ENCODE measurements at places on chromosomes 4 and X.

GRCh38 chr4:152148057-152148456, 387.2 kb upstream of the GATB start:
- DNase-seq, result no peak

DNA sequence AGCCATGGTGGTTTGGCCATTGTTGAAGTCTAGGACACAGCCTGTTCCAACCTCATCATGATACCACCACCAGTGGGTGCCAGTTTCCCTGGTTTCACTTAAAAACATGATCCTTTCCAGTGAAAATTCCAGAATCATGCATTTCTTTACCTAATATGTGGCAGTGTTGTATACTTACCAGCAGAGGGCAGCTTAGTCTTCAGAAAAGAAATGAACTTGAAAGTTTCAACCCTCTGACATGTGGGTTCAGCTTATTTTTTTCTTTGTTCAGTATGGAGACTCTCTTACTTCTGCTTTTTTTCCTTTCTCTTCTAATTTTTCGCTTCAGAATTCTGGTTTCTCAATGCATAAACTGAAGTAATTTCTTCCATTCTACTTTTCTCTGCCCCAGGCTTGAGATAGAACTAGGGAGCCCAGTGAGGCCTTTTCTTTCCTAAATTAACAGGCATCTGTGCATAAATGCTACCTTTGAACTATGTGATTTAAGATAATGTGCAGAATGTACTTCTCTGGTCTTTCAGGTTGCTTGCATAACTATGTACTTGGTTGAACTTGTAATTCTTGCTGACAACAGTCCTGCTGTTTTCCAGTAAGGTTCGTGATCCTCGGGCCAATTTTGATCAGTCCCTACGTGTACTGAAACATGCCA, 10.7 kb downstream of the LIAS start:
- DNase-seq, result peak; percentile 41

DNA sequence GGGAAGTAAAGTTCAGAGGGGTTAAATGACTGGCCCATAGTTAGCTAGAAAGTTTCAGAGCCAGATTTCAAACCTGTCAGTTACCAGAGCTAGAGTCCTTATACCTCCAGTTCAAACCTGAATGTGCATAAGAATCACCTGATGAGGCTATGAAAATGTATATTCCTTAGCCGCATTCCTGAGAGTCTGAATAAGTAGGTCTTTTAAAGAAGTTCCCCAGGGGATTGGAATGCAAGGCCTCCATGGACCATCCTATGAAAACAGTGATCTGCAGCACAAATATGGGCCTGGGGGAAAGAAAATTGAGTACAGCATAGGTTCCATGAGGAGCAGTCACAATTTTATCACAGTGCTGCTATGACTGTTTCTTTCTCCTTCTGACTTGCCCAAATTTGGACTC, 263.9 kb upstream of the CXorf66 start:
- DNase-seq, result no peak

DNA sequence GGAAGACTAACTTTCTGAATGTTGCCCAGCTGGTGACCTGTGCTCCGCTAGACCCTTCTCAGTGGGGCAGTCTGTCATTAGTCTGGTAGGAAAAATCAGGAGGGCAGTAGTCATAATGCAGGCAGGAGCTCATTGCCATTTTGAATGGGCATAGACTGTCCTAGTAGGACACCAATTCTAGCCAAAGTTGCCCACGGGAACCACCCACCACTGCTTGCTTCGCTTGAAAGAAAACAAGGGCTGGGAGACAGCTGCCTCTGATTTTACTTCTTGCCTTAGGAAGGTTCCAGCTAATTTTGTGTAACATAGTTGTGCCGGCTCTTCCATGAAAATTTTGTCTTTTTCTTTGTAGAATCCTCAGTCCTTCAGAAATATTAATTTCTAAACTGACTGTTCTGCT, 23.3 kb downstream of the HOPX start:
- DNase-seq, result no peak

DNA sequence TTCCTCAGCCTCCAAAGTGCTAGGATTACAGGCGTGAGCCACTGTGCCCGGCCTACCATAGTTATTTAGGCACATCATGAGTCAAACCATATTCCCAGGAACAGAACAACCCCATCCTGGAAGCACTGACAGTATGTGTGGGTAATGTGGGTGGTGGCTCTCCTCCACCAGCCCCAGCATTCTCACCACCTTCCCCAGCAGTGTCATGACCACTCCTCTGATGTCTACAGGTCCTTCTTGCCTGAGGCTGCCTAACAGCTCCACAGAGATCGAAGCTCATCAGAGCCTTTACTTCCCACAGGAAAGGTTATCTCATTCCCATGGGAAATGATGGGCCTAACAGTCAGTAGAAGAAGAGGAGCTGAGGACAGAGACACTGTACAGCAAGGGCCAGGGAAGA, 129.5 kb upstream of the GPC4 start:
- no peak for DNase-seq

DNA sequence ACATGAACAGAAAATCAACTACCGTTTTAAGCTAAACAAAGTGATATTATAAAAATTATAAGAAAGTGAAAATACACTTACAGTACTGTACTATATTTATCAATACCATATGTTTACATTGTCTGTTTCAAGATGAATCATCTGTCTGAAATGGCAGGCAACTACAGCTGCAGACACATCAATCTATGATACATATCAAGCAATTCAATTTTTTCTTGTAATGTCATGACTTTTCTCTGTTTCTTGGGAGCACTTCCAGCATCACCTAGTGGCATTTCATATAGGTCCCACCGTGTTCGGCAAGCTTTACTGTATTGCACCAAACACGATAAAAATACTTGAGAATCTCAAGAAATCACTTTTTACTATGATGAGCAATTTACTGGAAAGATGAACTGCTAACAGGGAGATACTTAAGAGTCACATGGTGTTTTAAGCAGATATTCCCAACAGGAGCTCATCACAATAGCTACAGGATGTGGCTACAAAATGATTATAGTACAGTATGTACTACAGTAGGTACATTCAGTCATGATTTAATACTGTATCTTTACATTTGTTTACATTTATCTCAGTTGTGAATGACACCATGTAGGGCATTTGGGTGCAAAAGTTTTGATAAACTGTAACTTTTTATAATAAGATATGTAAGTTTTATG, 207.4 kb downstream of the ADAM29 start:
- DNase-seq, result no peak

- DNase-seq, result no peak
Measured at GRCh38 chr4:147971116-147971515, 239.2 kb downstream of the ARHGAP10 start.

DNA sequence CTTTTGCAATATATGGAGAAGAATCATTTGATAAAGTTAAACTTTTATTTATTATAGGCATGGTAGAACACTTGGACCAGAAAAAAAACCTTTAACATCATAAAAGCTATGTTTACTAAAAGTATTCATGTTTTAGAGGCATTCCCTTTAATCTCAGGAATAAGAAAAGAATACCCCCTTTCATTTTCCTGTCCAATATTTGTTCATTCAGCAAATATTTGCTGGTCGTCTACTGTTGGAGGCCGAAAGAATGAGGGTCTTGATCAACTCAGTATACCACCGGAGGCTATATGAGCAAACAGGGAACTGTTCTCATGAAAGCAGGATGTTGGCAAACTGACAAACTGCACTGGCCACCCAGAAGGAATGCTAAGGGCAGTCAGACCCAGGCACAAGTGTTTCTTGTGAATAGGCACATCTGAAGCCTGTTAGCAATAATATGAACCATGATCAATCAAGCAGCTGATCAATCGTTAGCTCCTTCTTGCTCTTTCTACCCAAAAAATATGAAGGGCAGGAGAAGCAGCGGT, 480.8 kb upstream of the FAT1 start:
- no peak for DNase-seq

GRCh38 chr4:153546280-153546679, 80.1 kb downstream of the TMEM131L start:
- DNase-seq, result no peak

DNA sequence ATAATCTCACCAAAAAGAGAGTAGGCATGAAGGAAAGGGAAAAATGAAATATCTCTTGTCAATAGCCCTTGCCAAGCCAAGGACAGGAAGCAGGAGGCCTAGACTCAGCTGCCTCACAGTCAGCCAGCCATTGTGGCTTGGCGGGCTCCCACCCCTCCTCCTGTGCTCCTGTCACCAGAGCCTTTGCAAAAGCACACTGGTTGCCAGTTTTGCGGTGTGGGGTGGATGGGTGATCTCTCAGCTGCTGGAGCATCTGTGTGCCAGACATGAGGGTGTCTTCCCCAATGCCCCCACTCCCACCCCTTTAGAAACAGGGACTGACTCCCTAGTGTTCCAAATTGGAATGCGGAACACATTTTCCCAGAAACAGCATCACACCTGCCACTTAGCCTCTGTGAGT, 26.1 kb downstream of the ARHGEF6 start:
- no peak for DNase-seq

DNA sequence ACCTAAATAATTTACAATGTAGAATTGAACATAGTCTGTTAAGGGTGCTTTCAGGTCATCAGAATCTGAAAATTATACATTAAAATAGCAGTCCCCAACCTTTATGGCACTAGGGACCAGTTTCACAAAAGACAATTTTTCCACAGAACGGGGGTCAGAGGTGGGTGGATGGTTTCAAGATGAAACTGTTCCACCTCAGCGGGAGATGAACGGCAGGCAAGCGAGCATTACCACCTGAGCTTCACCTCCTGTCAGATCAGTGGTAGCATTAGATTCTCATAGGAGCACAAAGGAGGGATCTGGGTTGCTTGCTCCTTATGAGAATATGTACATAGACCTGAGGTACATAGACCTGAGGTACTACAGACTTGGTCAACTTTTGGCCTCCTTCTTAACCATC, 29.0 kb downstream of the LRBA start:
- DNase-seq, result no peak

GRCh38 chr4:25928379-25929297, 14.6 kb downstream of the SMIM20 start:
- no peak for DNase-seq

DNA sequence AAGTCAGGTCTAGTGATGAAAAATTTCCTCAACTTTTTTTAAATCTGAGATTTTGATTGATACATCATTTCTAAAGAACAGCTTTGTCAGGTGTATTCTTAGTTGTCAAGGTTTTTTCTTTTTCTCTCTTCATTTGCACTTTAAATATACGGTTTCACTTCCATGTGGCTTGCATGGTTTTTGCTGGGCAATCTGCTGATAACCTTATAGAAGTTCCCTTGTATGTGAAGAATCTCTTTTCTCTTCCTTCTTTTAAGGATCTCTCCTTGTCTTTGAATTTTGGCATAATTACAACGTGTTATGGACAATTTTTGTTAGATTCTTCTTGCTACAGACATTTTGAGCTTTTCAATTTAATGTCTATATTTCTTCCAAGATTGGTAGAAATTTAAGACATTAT, 76.4 kb downstream of the ZNF721 start:
- DNase-seq, result no peak

DNA sequence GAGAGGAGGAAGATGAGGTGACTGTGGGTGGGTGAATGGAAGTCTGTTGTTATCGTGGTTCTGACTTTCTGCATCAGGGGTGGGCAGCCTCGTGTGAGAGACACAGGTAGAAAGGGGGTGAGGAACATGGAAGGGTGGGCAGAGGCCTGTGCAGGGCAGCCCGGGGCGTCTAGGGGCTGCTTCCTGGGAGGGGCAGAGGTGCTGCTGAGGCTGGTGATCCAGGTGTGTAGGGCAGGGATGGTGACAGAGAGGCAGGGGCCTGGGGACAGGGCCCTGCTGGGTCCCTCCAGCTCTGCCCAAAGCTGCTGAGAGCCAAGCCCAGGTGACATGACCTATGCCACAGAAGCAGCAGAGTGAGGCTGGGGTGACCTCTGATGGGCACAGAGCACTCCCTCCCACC, 89.7 kb upstream of the C4orf50 start:
- no peak for DNase-seq

DNA sequence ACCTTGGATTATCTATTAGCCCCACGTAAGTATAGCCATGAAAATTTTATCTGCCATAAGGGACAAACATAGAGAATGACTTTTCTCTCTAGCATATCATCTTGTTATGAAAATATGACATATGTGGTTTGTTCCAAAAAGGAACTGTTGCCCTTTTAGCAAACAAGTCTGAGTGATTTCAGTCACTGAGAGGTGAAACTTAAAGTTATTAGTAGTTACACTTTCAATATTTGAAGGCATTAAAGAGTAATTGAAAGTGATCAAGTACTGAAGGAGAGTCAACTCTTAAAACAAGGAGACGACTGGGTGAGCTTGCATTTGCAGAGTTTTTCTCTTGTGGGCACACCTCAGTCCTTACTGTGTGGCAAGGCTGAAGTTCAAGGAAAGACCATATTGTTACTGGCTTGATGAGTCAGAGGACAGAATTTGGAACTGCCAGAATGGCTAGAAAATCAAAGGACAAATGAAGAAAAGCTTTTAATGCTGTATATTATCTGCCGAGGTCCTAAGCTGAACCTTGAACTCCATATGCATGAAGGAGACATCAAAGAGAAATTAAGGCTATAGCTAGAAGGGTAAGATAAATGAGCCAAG, 205.1 kb upstream of the EMCN start:
- no peak for DNase-seq

GRCh38 chr4:127309369-127310102, 323.2 kb upstream of the INTU start:
- no peak for DNase-seq

- no peak for DNase-seq
Measured at GRCh38 chr4:128416921-128417320, 129.3 kb upstream of the PGRMC2 start.

DNA sequence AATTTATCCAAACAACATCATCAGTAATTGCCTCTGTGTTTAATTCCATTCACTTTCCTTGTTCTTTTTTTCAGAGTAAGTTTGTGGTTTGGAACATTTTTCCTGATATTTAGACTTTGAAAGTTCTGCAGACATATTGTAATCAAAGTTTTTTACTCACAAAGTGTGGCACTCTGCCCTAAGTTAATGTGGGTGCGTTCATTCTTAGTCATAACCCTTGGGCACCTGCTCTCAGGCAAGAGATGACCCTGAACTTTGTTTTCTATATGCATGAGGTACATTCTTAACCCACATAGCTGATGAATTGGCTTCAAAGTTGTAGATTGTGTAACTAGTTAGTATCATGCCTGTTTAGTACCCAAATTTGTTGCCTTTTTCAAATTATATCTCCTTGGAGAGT, 424.3 kb downstream of the GRXCR1 start:
- no peak for DNase-seq

All from endothelial cell (in vitro differentiated cells).